ENCODE measurements at places on chromosomes 12 and 14.

DNA sequence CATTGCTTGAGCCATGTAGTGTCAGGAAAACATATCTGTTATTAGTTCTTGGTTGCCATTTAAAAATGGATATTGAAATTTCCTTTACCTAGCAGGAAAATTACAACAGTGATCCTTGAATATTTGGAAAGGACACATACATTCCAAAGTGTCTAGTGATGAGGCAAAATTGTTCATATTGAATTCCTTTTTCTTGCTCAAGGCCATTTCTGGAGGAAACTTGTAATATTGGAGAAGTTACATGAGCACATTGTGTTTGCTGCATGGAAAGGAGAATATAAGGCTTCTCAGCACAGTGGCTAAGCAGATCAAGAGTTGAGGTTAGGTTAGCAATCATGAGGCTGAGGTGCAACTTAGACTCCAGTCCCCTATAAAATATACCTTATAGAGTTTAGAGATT, 121.9 kb downstream of the PDE3A start:
- no peak for DNase-seq

- DNase-seq = no peak
Measured at GRCh38 chr12:96711364-96711763, 195.7 kb upstream of the NEDD1 start.

GRCh38 chr14:100470523-100470897, 116.7 kb downstream of the BEGAIN start:
- DNase-seq = no peak

DNA sequence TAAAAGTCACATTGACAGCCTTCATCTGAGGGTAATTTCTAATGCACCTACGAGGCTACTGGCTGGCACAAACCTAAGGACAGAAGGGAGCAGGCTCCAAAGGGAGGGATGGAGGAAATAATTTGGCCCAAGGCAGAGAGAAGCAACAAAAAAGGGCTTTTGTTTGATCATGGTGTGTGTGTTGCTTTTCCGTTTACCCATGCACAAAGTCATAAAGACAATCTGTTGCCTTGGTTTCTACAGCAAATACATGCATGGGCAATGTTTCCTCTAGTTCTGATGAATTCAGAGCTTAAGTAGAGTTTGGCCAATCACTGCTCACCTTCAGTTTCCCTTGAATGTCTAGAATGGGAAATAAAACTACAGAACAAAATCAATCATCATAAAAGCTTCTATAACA, 262.5 kb upstream of the CAND1 start:
- DNase-seq = no peak

DNA sequence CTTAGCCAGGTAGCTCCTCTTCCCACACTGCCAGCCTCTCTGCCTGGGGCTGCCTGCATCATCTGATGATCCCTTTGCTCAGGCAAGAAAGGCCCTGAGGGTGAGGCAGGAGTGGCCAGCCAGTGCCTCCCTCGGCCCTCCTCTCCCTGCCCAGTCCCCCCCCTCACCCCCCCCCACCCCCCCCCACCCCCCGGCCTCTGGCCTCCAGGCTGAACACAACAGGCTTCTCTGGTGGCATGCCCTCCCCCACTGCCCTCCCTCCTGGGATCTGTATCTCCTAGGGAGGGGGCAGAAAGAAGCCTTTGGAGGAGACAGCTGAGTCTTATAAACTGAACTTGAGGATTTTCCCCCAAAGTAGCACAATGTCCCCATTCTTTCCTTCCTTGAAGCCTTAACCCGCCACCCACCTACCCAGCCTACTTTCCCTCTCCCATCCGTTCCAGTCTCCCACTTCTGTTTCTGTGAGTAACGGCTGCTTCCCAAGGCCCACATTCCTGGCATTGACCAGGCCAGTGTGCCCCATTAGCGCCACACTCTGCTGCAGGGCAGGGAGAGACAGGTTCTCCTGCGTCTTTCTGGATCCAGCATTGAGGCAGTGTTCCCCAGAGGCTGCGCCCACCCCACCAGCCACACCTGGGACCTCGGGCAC, 82.1 kb downstream of the B4GALNT3 start:
- DNase-seq = no peak

GRCh38 chr12:91388573-91388972, 206.0 kb upstream of the DCN start:
- DNase-seq = no peak

GRCh38 chr14:104086661-104087461, 1.4 kb downstream of the ASPG start:
- DNase-seq = no peak

DNA sequence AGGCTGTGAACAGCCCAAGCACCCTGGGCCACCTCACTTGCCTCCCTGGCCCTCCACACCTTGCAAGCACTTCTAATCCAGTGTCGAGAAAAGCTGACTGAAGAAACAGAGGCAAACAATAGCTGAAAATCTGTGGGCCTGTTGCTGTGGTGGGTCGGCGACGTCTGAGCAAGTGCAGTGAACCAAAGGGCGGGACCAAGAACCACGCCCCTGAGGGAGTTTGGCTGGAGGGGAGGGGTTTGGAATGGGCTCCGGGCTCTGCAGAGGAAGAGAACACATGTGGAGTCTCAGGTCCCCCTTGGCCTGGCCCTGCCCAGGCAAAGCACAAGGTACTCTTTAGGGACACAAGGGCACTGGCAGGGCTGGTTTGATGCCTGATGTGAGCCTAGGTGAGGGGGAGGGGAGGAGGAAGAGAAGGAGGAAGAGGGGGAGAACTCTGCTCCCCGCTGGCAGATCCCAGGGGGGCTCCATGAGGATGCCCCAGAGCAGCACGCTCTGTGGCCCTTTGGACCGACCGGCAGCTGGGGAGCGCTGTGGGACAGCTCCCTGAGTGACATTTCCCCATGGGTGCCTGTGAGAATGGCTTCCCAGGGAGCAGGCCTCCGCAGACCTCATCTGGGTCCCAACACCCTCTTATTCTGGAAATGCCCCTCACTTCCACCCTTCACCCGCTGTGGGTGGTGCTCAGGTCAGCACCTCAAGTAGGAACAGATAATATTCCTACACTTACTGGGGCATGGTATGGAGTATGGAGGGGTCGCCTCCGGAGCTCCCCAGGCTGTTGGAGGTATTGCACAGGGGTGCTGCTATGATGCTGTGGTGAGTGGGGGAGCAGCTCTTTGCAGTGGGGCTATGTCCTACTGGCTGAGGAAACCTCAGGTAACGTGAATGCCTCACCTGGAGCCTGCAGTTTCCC, 85.5 kb downstream of the CPSF2 start:
- DNase-seq = no peak

DNA sequence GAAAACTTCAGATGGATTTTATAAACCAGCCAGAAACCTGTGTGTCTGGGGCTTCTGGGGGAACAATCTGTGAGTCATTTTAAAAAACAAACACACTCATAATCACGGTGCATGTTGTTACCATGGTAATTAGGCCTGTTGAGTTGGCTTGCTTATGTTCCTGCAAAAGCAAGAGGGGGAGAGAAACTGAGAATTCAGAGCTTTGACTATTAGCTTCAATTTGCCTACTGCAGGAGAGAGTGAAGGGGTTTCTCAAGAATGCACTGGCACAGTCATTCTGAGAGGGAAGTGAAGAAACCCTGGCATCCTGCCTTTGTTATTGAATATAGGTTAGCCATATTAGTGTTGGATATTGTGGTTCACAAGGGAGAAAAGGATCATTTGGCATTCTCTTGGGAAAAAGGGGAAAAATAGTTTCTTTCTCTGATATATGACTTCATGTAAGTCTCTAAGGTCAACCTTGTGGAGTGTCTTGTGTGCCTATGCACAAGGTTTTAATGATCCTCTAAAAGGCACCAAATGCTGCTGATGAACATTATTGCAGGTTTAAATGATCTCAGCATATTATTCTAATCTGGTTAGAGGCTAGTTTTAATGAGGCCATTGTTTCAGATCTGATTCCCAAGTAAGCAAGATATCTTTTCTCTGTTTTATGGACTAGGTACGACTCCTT, 12.9 kb downstream of the GNG2 start:
- no peak for DNase-seq

DNA sequence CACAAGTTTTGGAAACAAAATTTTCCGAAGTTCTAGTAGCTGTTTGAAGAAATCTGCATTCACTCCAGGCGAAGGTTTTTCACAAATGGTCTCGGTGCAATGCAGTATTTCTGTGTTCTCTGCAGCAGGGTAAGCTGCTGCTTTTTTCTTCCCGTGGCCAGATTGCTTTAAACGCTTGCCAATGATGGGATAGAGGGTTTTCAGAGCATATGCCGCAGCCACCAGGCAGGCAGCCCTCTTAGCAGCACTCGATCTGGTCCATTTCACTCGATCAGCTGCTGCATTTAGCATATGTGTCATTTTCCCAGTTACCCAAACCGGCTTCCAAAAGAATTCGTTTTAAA, 315 bp downstream of the ABCD2 start:
- DNase-seq = no peak

DNA sequence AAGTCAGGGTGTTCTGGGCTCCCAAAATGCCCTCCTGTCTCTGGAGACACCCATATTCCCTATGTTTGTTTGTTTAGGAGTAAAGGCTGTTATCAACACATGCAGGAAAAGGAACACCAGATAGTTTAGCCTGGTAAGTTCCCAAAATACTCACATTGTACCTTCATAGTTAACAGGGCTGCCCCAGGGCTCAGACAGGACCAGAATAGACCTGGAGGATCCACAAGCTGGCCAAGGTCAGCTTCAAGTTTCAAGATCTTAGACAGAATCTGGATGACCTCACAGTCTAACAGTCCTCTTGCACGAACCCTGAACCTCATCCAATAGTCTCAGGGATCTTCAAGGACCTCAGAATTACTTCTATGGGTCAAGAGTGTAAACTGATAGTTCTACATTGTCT, 18.1 kb upstream of the HSP90B1 start:
- DNase-seq = no peak

- DNase-seq = no peak
Measured at GRCh38 chr14:64549016-64549415, 745 bp upstream of the PPP1R36 start.

- DNase-seq = no peak
Measured at GRCh38 chr12:88445705-88446394, 134.4 kb downstream of the KITLG start.

DNA sequence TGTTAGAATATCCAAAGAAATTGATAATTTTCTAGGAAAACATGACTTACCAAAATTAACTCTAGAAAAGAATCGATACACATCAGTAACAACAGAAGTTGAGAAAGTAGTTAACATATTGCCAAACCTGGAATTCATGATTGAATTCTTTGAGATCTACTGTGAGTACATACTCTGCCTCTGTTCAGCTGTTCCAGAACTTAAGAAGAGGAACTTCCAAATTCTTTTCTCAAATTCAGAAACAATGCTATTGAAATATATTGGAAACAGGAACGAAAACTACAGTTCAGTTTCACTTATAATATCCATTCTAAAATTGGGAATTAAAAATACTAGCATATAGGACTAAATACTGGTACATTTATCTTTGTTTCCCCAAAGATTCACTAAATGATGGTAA, 57.9 kb downstream of the MARK3 start:
- DNase-seq = no peak

GRCh38 chr12:6469609-6470374, 685 bp downstream of the VAMP1 start:
- DNase-seq = no peak

- DNase-seq = peak; percentile 12
Measured at GRCh38 chr12:116276652-116277466, 634 bp downstream of the MED13L start.

- no peak for DNase-seq
Measured at GRCh38 chr12:66453844-66454243, 151.6 kb downstream of the HELB start.

GRCh38 chr12:8701046-8701660, 3.4 kb downstream of the RIMKLB start:
- DNase-seq = no peak

- no peak for DNase-seq
Measured at GRCh38 chr12:44526655-44527182, 349.4 kb downstream of the NELL2 start.

GRCh38 chr14:24940213-24940783, 109.6 kb downstream of the STXBP6 start:
- no peak for DNase-seq

- DNase-seq = no peak
Measured at GRCh38 chr12:102444093-102444492, 36.3 kb downstream of the IGF1 start.

DNA sequence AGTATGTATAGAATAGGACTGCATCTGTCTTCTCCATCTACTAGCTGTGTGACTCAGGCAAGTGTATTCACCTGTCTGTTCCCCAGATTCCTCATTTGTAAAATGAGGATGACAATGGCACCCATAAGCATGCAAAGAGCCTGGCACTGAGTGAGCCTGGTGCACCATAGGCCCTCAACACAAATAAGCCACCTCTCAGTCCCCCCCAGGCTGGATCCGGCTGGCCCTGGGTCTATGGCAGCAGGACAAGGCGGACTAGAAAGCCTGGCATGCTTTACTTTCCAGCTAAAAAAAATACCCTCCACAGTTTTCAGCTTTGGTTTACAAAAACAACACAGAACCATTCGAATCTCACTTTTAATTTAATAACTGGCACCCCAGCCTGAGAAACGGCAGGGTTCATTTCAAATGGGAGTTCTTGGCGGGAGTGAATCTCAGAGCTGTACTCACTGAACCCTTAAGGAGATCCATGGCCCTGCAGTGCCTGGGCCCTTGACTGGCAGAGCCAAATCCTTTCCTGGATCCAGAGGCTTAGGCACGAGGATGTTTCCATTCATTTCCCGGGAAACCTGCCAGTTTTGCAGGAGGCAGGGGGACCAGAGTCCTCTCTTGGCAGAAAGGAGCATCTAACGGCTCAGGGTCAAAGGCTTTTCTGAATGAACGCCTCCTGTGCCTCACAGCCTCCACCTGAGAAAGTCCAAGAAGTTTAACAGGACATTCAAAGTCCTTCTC, 17.7 kb downstream of the SYNE3 start:
- DNase-seq = no peak

GRCh38 chr12:109428037-109428629, 49.0 kb downstream of the KCTD10 start:
- no peak for DNase-seq
